H1 (cell line): ENCODE measurements at places on chromosomes 2 and 18. TPM values are rescaled to one million over a fixed set of nuclear protein-coding genes. Genes with fewer than 3 reads are reported as not detected.

DNA sequence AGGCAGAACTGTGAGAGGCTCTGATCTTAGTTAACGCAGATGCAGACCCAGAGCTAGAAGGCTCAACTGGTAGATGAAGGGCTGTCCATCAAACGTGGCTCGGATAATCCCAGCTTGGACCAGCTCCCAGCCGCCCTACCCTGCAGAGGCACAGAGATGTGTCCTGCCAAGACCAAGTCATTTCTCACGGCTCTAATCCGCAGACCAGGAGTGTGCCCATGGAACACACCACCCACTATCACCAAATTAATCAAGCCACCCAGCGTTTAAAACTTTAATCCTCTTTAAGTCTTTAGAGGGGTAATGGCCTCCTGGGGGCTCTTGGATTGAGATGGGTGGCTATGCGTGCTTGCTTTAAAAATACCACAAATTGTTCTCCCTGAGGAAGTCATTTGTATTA is 17.5 kb downstream of the LYPD1 start:
- no peak overlapping the region for H3K27ac ChIP-seq
- H3K4me3 ChIP-seq = no peak overlapping the region

- DNase-seq = no peak
- H3K36me3 ChIP-seq = no peaks in the 10 kb centered on the region
- no peak overlapping the region for H3K4me3 ChIP-seq
Measured at GRCh38 chr2:227822416-227823003, 8.9 kb downstream of the CCL20 start.

DNA sequence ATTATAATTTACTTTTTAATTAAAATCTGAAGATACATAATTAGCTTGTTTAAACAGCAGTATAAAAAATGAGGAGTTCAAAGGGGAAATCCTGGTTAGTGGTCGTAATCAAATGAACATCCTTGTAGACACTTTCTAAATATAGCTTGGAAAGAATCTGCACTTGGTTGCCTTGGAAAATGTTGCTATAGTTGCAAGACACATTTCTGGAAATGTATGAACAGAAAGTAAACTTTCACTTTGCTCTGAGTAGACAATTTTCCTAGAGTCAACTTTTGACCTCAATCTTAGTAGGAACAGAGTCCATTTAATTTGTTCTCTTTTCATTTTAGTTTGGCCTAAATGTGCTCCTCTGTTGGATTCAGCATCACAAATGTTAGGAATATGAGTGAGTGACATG is 38.3 kb downstream of the GCA start:
- H3K4me1 ChIP-seq = no peaks in the 10 kb centered on the region
- H3K4me3 ChIP-seq = no peak overlapping the region
- no peaks in the 10 kb centered on the region for H3K36me3 ChIP-seq
- H3K27ac ChIP-seq = no peak overlapping the region

- no peak overlapping the region for H3K27ac ChIP-seq
- peaks cover 11% of the 10 kb centered on the region; the same call in 1 of the 2 replicates for H3K36me3 ChIP-seq
Measured at GRCh38 chr2:233487748-233488345, 78.7 kb downstream of the USP40 start.

DNA sequence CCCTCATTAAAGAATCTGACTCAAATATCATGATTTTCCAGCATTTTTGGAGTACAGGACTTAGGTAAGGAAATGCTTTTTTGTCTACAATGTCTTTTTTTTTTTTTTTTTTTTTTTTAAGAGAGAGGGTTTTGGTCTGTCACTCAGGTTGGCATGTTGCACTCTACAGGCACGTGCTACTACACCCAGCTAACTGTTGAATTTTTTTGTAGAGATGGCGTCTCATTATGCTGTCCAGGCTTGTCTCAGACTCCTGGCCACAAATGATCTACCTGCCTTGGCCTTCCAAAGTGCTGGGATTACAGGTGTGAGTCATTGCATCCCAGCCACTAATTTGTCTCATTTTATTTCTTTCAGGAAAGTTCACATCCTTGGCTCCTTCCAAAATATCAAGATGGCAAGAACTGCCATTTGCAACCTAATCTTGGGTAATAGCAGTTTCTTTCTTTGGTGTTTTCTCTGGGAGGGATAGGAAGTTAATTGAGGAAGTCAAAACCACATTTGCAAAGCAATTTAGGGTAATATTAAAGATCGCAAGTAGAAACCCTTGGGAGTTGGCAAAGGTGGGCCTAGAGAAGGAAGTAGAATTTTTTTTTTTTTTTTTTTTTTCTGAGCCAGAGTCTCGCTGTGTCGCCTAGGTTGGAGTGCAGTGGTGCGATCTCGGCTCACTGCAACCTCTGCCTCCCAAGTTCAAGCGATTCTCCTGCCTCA is 15.5 kb downstream of the PNO1 start:
- no peak overlapping the region for H3K27ac ChIP-seq
- no peak overlapping the region for H3K4me3 ChIP-seq
- H3K4me1 ChIP-seq = no peaks in the 10 kb centered on the region
- peaks cover 9% of the 10 kb centered on the region; the same call in 1 of the 2 replicates for H3K36me3 ChIP-seq
- H3K27me3 ChIP-seq = no peaks in the 10 kb centered on the region
- DNase-seq = no peak

DNA sequence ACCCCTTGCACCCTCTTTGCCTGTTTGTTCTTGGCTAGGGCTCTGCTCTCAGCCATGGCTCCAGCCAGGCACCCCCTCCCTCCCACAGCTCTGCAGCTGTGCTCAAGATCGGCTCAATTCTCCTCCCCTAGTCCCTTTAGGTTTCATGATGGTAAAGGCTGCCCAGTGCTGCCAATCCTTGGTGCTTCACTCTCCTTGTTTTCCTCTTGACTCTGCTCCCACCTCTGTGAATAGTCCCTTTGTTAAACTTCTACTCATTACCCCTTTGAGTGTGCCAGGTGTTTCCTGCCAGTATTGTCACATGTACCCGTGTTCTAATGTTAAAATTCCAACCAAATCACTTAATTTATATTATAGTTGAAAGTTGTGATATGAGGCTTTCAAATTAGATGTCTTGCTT is 101.0 kb upstream of the CERS6 start:
- DNase-seq = no peak
- H3K36me3 ChIP-seq = 0 out of 2 replicates have a peak, but pooled peaks cover 3% of the 10 kb centered on the region

Gene KIAA2012
- not detected in 2 replicates for total RNA-seq

Gene LTBP1
- total RNA-seq = 23.8 and 24.7 TPM in 2 replicates
